Cortex of kidney (tissue), 1 donor: ENCODE measurements at places on chromosomes 5 and 9.

GRCh38 chr9:137198051-137198901, 2.3 kb downstream of the TPRN start:
- DNase-seq: no peak

DNA sequence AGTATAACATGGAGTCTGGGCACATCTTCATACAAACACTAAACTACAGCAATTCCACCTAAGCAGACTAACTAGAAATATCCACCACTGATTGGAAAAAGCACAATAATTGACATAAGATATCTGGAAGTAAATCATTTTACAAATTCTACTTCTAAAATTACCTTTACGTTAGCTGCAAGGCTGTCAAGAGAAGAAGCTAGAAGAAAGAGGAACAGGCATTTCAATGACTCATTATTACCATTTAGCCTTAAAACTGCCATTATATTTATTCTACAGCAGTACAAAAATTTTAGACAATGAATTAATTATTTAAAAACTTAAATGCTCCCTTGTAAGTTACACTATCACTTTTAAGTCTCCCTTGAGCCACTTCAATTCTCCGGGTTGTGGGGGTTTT, 43.4 kb upstream of the PLPP6 start:
- DNase-seq: no peak

DNA sequence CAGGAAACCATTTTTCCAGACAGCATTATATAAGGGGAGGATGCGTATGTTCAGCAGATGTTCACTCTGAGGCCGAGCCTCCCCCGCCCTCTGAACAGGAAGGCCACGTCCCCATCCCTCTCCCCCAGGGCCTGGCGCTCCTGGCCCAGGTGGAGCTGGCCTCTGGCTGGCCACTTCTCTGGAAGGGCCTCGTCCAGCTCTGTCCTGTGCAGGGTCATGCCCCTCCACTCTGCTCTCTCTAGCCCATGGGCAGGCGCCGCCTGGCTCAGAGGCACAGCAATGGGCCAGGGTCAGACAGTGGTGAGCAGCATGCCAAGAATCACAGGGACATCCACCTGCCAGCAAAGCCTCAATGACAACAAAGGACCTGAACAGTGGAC, 34.2 kb downstream of the ADAMTS2 start:
- no peak for DNase-seq

GRCh38 chr5:156119692-156120091, 207.3 kb upstream of the SGCD start:
- DNase-seq: no peak

DNA sequence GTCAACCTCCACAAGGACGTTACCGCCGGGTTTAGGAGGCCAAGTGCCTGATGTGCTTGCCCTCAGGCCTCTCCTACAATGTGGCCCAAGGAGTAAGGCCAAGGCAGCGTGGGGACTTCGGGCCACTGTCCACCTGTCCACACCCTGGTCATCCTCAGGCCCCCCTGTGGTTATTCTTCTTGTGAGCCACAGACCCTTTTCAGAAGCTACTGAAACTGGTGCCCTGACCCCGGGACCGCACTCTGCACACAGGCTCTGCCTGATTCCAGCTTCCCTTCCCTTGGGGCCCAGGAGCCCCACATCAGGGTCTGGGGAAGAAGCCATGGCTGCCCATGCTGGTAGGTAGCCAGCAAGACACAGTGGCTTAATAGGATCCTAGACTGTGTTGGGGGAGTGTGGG, 128.8 kb downstream of the OLFM1 start:
- DNase-seq: no peak

DNA sequence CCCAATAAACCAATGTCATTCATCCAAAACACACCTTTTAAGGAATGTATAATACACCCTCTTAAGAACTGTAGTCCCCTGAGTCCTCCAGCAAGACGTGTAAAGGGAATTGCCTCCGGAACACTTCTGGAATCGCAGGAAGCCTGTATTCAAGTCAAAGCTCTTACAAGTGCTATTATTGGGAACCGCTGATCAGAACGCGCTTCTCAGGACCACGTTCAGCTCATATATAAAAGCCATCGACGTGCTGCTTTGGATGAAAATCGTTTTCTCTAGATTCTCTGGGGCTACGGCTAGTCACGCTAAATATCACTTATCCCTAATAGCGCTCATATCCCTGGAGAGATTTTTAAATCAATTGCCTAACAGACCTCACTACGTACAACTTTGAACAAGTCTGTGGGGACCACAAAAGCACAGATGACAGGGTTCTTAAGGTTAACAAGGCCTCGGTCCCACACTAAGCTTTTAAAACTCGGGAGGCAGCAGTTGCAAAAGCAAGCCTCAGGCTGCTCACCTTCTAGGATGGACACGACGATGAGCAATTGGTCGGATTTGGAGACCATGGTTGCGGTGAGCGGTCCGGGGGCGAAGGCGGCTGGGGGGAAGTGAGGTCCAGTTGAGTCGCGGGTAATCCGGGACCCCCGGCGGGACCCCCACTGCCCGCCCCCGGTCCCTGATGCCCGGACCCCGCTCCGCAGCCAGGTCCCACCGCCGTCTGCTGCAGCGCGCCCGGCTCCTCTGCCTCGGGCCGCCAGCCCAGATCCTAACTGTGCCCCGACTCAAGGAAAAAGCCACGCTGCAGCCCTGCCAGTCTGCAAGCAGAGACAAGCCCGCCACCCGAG, 548 bp downstream of the CEP120 start:
- no peak for DNase-seq

GRCh38 chr9:2050236-2050635, 35.1 kb downstream of the SMARCA2 start:
- DNase-seq: no peak

GRCh38 chr5:158640593-158640980, 459.1 kb downstream of the EBF1 start:
- DNase-seq: no peak

- no peak for DNase-seq
Measured at GRCh38 chr5:173472784-173473278, 143.6 kb downstream of the BOD1 start.

DNA sequence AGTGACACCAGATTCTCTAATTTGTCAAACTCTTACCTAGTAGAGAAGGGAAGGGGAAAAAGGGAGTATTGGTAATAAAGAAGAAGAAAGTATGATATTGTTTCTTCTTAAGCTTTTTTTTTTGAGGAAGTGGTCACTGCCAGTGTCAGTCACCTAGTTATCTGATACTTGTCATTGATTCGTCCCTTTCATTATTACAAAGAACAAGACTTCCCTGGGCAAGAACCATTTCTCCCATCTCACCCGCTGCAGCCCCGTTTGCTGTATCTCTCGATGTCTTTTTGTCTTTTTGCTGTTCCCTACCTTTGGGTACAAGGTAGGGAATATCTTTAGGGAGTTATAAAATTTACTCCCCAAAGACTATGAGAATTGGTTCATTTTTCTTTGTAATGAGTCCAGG, 249.0 kb downstream of the ARHGAP26 start:
- no peak for DNase-seq

- DNase-seq: no peak
Measured at GRCh38 chr9:69427286-69427685, 102.3 kb downstream of the ENTREP1 start.

DNA sequence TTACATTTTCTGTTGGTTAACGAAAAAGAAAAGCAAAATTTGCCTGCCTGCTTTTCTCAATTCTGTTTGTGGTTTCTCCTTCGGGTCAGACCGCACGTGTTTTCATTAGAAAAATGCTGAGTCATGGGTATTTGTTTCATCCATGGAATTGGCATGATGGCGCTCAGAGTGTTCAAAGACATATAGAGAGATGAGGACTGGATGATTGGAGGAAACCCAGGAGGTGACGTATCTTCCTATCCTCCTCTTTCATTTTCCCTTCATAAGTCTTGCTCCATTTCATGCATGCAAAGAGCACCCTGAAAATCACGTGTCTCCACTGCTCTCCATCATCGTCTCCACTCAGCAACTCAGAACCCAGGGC, 353.8 kb upstream of the WWC1 start:
- no peak for DNase-seq
